Natural killer cell treated with Interleukin-12 subunit alpha and Interleukin-12 subunit beta and Interleukin-15 and Interleukin-18, amount 100 ng/mL, for 72 hours (primary cell): ENCODE measurements at places on chromosomes 7 and 10. TPM values are rescaled to one million over a fixed set of nuclear protein-coding genes. Genes with fewer than 3 reads are reported as not detected.

DNA sequence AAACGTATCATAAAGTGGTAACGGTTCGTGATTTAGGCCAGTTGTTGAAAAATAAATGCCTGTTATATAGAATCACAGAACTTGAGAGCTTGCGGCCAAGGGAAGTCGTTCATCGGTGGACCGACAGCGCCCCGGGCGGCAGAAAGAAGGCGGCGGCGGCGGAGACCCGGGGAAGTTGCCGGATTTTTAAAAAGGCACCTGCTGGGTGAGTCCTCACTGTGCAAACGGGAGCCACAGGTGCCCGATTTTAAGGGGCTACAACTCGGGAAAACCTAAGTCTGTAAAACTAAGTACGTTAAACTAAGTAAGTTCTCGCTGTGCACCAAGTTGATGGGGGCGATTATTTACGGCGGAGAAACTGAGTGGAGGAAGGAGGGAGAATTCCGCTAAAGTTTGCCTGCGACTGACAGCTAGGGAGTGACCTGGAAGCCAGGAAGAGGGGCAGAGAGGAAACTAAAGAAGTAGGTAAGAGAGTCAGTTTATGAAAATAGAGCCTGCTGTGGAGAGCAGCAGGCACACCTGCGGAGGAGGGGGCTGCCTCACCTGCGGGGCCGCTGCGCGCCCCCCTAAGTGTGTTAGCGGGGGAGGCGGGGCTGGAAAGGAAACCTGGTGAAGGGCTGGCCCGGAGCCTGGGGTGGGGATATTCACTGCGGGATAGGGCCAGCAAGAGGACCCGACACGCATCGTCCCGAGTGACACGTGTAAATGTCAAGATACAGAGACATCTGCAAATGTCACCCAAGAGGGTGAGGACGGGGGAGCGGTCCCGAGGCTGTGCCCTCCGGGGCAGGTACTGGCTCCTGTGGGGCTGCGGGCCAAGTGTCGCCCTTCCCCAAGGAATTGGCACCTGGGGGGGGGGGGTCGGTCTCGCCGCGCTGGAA is 996 bp downstream of the ADAM12 start:
- no peak for DNase-seq

DNA sequence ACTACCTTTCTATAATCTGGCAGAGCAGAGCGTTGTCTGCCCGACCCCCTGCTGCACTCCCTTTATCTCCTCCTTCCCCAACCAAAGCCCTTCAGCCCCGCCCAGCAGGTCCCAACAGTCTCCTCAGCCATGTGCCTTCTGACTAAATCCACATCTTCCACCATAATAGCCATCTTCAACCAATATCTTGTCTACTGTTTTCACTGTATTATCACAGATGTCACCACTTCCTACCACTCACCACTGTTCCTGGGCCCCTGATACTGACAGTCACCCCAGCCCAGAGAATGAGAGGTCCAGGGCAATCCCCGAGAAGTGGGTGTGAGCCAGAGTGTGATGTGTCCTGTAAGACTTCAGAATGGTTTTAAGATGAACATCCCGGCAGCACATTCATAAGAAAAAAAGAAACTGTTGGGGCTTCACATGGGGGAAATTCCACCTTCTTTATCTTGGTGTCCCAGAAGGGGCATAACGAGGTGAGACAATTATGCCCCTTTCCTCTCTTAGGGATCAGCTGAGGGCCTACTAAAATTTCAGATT is 25.3 kb downstream of the CCDC6 start:
- DNase-seq = peak; percentile 93

DNA sequence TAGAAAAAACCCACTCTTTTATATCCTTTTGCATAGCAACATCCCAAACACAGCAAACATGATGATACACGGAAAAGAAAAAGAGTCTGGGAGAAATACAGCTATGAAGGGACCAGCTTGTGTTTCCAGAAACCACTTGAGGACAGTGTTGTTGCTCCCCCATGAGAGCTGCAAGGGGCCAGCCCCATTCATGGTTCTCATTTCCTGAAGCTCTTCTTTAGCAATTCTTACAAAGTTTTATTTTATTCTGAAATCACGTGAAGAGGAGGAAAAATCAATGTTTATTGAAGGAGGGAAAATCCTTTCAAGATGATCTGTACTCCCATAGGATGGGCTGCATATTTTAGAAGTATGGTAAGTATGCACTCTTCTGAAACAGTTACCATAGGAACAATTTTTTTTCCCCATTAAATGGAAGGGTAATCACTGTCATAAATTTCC is 17.5 kb upstream of the PRTFDC1 start:
- no peak for DNase-seq

DNA sequence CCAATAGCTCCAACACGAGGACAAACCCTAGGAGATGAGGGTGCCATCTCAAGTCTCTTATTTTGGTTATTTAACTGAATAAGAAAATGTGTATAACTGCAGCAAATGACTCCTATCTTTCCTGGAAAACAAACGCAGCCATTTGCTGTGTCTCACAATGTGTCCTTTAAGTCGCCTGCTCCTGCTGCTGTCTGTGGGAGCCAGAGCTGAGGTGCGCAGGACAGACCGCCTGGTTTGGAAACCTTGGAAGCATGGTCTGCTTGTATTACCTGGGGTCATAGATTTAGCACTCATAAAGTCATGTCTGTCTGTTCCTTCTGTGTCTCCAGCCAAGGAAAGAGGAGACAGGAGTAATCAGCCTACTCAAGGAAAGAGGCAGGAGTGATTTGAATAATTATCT is 760.2 kb downstream of the GRID1 start:
- no peak for DNase-seq

- no peak for DNase-seq
Observed at GRCh38 chr10:32308027-32308603, 38.8 kb downstream of the EPC1 start.

Gene NXPH1
- not detected for total RNA-seq

GRCh38 chr7:146319629-146320028 is 203.0 kb downstream of the CNTNAP2 start:
- DNase-seq = no peak

DNA sequence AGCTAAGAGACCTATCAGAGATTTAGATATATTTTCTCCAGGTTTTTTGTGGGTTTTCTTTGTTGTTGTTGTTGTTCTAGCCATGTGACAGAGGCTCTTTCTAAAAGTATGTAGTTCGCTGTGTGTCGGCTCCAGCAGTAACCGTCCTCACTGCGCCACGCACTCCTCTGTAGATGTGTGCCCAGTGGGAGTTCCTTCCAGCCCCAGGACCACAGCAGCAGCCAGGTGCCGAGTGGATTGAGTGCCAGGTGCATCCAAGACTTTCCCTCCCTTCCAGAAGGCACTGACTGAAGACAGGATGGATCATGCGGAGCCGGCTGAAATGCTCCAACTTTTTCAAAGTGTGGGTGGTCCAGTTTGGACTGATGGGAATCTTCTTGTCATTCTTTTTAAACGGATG is 31.8 kb downstream of the WDR86 start:
- DNase-seq = peak; percentile 16

Gene ZNF438
- total RNA-seq = 1.9 TPM

GRCh38 chr10:33410096-33410859 is 75.8 kb upstream of the NRP1 start:
- no peak for DNase-seq
